ENCODE measurements at places on chromosomes 11 and 22.

- no peak for DNase-seq
Measured at GRCh38 chr11:12216041-12216451, 105.7 kb downstream of the MICAL2 start.

GRCh38 chr22:48491451-48491941 lies 1336.2 kb downstream of the BRD1 start:
- no peak for DNase-seq

- DNase-seq = no peak
Measured at GRCh38 chr11:130168105-130168504, 8.5 kb downstream of the ST14 start.

DNA sequence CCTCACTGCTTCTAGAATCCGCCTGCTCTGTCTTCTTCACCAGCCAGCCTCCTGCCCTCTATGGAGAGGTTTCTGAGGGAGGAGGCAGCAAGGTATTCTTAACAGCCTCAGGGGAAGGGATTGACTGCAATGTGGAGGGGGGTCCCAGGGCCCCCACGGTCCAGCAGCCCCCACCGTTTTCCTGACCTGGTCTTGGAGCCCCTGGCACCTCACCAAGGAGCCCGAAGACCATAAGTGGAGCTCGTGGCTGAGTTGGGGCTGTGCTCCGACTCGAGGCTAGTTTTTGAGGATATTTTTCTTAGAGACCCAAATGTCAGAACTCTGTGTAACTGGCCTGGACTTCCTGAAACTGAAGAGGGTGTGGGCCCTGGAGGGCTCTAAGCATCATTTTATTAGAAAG lies 590.0 kb downstream of the BRD1 start:
- no peak for DNase-seq

DNA sequence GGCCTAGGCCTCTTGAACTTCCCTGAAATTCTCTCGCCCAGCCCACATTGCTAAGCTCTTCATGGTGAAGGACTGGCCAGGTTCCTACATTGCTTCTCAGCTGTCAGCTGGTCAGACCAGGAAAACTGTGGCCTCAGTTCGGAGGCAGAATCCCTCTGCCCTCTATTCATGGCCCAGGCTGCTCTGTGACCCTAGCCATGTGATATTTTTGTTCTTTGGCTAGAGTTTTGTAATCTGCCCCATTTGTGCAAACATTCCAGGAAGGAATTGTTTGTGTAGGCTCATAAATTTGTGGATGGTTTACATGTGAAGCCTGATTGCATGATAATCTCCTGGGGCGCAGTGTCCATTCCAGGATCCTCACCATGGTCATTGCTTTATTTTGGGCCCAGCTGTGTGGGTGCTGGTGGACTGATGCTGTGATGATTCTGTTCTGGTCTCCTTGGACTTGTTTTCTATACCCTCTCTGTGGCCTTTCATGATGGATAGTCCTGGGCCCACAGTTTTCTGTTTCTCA lies 149.1 kb upstream of the E2F8 start:
- no peak for DNase-seq

DNA sequence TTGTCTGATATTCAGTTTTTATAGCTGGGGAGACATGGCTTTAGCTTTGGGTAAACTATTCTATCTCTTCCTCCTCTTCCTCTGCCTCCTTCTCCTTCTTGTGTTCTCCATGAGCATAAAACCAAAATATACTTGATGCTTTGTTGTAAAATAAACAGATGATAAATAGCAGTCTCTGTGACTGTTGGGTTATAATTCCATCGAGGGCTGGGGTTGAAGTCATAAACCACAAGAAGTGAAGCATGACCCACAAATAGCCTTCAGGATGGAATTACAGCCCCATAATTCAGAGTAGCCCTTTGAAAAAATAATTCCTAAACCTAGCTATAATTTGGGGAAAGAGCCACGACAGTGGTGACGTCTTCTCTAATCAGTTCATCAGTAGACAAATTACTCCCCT lies 177.7 kb downstream of the SNX19 start:
- no peak for DNase-seq

GRCh38 chr11:17876827-17877226 lies 136.0 kb downstream of the SERGEF start:
- no peak for DNase-seq

DNA sequence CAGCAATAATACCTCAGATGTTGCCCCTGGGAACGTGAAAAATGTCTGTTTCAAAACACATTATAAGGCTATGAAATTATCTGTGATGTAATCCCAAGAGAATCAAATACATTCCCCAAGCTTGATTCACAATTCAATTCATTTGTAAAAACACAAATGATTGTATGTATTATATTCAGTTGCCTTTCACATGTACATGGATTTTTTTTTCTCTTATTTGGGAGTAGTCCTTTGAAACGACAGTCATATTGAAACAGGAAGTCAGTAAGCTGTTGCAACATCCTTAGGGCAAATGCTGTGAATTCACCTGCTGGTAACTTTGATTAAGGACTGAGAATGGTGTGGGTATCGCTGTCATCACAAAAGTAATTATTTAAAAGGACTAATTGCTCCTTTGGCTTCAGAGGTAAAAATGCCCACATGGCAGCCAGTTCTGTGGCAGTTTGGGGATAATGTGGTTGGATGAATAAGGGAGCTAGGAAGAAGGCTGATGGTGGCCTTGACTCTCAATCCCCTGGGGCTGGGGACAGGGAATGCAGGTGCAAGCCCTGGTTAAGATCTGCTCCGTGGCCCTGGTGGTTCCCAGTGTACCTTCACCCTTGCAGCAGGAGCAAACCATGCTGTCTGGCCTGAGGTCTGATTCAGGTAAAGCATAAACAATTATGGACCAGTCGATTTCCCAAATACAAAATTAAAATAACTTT lies 13.2 kb downstream of the EHF start:
- DNase-seq = peak; percentile 1

GRCh38 chr11:5809122-5809519 lies 397 bp downstream of the OR52N2 start:
- DNase-seq = no peak

DNA sequence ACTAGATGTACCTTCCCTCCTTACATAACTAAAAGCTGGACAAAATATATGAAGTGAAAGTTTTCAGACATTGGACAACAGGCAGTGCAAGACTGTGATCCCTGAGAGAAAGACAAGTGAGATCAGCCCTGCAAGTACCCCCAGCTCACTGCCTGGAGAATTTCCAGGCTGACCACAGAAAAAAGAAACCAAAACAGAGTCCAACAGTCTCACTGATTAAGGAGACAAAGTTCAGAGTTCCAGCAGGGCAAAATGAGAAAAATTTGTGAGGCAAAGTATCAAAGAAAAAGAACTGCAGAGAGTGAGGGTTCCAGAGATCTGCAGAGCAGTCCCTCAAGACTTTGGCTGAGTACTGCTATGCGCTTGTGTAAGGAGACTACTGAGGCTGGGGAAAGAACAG lies 47.3 kb upstream of the TMEM45B start:
- DNase-seq = no peak

DNA sequence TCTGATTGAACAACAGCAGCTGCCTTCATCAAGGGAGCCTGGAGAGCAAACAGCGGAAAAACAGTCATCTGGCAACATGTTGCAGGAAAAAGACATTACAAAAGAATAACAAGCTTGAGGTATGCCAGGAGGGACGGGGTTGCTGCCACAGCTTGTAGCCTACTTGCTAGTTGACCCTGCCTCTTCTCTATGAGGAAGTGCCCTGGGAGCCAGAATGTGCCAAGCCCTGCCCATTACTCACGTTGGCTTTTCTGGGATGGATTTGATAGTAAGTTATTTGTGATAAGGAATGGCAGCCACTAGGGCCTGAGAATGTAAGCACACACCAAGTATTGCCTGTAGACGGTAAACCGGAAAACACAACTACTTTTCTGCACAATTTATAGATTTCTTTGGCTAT lies 113.5 kb upstream of the KIRREL3 start:
- no peak for DNase-seq

DNA sequence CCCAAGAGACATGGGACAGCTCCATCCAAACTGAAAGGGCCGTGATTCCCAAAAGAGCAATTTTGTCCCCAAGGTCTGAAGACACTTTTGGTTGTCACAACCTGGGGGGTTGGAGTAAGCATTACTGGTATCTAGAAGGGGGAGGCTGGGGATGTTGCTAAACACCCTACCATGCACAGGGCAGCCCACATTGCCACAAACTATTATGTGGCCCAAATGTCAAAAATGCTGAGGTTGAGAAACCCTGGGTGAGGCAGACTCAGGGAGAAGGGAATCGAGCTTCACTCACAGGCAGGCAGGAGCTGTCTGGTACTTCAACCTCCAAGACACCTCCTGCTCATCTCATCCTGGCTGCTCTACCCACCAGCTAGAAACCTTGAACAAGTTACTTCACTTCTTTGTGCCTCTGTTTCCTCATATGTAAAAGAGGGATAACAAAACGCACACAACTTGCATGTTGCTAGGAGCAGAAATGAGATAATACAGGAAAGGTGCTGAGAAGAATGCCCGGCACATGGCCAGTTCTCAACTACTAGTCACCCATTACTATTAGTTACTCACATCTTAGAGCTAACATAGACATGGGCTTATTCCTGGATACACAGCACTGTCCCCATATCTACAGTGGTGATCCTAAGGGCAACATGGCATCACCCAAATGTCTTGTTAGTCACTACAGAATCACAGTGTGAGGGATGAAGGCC lies 8.8 kb downstream of the SERPIND1 start:
- DNase-seq = no peak

DNA sequence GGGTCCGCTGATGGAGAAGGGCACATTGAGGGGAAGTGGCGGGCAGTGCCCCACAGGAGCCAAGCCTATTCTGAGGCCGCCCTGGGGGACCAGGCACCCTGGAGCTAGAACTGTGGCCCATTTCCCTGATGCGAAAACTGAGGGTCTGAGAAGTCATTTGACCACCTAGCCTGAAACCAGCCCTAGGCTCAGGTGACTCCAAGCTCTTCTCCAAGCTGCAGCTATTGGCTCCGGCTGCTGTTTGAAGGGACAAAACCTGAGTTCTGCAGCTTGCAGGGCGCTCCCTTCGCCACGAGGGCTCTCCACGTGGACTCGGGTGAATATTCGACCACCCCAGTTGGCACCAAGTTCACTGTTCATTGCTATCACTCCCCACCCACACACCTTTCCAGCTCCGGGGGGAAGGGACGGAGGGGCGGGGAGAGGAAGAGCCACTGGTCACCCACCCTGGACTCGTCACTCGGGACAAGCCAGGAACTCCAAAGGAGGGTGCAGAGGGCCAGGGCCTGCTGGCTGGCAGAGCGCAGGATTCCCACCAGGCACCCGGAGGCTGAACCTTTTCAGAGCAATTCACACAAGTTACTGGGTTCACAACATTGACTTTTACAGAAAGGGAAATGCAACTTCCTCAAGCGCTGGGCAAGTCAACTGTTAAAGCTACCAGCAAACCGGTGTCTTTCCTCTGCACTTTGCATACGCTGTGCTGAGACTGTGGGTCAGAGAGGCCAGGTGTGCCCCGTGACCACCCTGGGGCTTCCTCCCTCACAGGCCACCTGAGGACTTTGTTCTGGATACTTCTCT lies 1.1 kb upstream of the RAC2 start:
- DNase-seq = peak; percentile 79

- no peak for DNase-seq
Measured at GRCh38 chr11:120959189-120959588, 64.7 kb upstream of the TBCEL start.

DNA sequence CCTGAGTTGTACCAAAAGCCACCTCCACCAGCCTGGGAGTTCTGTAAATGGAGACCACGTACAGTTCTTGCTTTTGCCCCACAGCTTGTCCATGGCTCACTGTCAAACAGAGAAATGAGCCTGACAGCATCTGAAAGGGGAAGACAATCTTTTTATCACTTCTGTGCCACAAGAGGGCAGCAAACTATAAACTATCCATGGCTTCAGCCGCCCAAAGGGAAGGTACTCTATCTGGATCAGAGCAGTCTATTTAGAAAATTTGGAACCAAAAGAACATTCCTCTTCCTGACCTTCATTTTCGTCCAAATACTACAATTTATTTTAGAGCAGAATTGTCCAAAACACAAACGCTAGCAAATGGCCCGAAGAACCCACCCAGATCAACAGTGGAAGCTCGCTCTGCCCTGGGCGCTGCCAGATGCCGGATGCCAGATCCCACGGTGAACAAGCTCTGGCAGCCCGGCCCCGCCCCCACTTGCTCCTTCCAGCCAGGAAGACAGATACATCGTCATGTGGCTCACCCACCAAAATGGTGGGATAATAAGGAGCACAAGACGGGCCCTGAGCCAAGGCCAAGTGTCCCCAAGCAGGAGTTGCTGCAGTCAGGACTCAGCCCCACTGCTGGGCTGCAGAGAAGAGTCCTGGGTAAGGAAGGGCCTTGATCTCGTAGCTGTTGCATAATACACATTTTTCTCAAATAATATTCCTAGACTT lies 23.9 kb upstream of the SCGB1A1 start:
- DNase-seq = peak; percentile 66

DNA sequence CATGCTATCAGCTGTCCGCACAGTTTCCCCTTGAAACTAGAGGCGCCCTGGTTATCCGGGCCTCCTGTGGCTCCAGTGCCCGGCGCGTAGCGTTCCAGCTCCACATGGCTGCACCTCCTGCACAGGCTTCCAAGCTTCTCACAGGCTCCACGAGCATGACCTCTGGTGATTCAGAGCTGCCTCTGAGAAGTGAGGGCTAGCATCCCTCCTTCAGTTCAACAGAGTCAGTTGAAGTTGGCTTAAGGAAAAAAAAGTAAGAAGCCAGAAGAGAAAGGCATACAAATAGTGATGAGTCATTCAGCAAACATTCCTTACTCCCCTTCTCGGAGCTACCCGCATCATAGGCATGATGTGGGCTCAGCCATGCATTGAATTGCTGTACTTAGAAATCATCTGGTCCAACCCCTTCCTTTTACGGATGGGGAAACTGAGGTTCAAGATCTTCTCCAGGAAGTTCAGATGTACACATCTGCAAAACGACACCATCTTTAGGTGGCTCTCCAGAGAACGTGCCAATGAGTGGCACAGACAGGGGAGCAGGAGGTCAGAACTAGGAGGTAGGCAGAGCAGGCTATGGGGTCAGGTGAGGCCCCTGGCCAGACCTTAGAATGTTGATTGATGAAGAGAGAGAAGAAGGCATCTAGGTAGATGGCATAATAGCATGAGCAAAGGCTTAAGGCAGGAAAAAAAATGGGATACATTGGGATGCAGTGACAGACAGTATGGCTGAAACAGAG lies 216.3 kb upstream of the TBCEL start:
- no peak for DNase-seq

GRCh38 chr11:44005063-44005701 lies 42.6 kb upstream of the ACCSL start:
- DNase-seq = no peak

DNA sequence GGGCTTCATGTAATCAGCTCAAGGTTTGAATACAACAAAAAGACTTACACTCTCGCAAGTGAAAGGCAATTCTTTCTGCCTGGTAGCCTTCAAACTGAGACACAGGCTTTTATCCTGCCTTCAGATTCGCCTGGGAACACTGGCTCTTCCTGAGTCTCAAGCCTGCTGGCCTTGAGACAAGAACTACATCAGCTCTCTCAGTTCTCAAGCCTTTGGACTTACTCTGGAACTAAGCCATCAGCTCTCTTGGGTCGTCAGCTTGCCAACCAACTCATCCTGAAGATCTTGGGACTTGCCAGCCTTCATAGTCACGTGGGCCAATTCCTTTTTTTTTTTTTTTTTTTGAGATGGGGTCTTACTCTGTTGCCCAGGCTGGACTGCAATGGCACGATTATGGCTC lies 35.7 kb upstream of the LRRC10B start:
- DNase-seq = no peak
